ENCODE measurements at places on chromosomes 5 and 9.
A peak's percentile ranks its signal among the peaks of the same experiment; 100 is the strongest.

- no peak for DNase-seq
These were observed 19.3 kb downstream of the DMRT3 start for GRCh38 chr9:995781-996180.

DNA sequence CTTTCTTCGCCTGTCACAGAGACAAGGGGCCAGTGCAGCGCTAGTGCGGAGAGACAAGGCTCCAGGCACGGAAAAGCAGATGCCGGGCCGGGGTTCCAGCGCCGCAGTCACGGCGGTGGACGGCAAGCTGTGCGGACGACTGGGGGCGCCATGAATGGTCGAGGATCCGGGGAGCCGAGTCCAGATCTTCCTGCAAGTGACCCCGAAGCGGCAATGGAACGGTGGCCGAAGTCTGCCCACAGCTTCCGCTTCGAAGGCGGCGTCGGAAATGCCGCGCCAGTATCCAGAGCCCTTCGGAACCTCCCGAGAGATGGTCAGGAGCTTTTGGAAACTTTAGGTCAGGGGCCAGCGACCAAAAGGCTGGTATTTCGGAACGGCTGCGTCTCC lies 601 bp upstream of the FAF2 start:
- no peak for DNase-seq

- no peak for DNase-seq
These were observed 54.2 kb downstream of the ZSWIM6 start for GRCh38 chr5:61386045-61386800.

DNA sequence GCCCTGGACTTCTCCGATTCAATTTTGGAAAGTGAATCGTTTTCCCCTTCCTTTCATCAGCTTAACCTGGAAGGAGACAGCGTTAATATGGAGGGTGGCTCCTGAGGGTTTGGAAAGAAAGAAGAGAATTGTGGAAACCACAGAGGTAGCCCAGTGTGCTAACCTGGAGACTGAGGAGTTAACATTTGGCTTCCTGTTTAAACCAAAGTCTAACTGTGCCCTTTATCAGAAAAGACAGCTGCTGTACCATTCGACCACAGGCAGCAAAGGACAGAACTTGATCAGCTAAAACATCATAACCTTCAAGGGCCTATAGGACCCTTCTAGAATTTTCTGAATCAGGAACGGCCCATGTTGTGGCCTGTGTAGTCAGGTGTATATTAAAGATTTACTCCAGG lies 735 bp downstream of the IDNK start:
- no peak for DNase-seq

- no peak for DNase-seq
These were observed 74.7 kb upstream of the RASGRF2 start for GRCh38 chr5:80885396-80886000.

DNA sequence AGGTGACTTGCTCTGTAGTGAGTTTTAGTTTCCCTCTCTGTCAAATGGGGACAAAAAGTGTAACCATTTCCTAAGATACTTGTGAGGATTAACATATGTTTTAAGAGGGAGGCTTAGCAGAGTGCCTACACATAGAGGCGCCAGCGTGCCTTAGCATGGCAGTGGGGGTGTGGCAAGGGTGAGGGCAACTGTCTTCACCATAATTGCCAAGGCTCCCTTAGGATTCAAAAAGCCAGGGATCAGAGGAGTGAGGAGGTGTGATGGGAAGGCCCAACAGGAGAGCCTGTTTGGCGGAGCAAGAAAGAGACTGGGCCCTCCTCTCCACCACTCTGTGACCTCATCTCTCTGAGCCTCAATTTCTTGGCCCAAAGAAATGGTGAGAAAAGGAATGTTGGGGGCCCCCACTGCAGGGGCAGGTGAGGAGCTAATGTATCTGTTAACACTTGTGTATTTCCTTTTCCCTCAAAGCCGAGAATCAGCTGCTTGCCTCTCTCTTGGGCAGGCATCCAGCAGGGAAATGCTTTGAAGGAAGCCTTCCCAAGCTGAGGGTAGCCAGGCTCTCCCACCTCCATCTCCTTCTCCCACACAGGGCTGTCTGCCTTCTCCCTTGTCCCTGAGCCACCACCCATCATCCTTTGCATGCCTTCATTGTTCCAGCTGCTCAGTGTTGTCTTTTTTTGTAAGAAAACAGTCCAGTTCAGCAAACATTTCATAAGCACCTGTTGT lies 76.0 kb downstream of the DAB2IP start:
- no peak for DNase-seq

DNA sequence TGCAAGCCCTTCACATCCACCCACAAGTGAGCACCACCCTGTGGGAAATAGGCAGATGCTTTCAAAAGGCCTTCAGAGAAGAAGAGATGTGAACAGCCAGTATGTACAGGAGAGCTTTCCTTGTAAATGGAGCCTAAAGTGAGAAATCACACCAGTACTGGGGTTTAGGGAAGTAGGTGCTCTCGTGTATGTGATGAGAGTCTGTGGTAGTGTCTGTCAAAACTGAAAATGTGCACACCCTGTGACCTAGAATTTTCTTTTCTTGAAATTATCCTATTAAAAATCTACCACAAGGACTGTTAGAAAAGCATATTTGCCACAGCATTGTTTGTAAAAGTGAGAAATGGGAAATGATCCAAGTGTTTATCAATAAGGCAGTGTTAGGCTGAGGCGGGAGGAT lies 16.6 kb downstream of the OTULINL start:
- no peak for DNase-seq

DNA sequence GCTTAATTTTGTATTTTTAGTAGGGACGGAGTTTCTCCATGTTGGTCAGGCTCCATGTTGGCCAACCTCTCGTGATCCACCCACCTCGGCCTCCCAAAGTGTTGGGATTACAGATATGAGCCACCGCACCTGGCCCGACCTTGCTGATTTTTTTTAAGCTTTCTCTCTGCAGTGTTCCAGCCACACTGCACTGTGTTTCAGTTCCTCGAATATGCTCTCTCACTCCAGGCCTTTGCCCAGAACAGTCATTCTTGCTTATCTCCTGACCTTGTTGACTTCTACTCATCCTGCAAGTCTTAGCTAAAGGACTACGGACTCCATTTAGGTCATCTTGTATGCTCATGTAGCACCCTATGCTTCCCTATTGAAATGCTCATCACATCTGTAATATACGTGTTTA lies 3.3 kb downstream of the SNAPC3 start:
- no peak for DNase-seq

GRCh38 chr9:136997830-136998234 lies 1.5 kb upstream of the CLIC3 start:
- DNase-seq, result no peak

GRCh38 chr9:16258191-16258590 lies 612.3 kb downstream of the BNC2 start:
- DNase-seq, result no peak

DNA sequence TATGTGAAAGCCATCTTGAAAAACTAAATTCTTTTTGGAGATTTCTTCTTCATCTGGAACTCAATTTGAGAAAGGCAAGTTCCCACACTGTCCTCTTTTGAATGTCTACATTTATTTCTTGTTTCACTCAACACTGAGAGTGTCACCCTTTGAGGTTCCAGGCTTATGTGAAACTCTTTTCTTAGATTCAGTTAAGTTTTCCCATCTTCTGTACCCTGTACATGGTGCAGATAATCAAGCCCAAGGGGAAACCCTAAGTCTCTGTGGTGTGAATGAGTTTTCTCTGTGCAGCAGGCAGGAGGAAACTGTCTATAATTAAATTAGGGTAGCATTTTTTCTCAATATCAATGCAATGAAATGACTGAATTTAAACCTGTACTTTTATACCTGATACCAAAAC lies 72.3 kb upstream of the PRLR start:
- DNase-seq, result no peak

GRCh38 chr9:92140754-92141143 lies 25.5 kb upstream of the SPTLC1 start:
- DNase-seq, result peak; percentile 65

DNA sequence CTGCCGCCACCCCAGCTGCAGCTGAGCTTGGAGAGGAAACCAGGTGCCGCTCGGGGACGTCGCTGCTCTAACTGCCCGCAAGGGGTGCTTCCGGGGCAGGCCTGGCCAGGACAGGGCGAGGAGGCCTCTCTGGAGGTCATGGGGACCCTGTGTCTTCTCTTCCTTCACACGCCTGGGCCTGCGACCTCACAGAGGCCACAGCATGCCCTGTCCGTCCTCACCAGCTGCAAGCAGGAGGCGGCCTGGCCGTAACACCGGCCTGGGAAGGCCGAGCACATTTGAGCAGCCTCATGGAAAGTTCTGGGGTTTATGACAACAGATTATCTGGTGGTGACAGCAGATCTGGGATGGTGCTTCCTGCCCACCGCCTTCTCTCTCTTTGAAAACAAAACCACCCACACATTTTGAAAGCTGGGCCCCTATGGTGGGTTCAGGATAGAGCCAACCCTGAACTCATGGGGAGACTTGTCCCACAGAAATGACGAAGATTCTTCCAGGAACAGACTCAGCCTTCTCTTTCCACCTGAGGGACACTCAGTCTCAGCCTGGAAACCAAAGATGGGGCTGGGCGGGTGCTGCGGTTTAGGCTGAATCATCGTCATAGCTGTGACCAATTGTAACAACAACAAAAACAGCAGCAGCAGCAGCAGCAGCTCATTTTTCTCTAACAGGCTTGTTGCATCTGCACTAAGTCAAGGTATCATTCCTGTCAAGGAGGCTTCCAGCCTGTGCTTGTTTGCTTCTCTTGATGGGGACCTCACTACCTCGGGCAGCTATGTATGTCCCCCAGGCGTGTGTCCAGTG lies 99.6 kb upstream of the RAPGEF1 start:
- peak; percentile 58 for DNase-seq

- no peak for DNase-seq
These were observed 370.8 kb downstream of the TMEM38B start for GRCh38 chr9:106065136-106065535.

GRCh38 chr5:151780348-151780747 lies 8.6 kb downstream of the G3BP1 start:
- DNase-seq, result no peak

DNA sequence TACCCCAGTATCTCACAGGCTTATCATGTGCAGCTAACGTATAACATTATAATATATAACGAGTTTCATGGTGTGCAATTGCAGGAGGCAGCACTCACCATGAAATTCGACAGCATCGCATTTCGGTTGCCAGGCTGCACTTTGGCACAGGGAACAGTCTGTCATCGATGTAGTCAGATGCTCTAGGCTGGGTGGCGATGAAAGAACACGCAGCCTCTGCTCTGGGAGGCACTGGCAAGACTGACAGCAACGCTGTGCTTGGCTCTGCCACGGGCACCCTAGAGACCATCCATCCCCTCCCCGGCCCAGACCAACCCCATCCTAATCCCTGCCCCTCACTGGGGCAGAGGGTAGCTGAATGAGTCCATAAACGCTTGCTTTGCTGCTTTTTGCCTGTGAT lies 290.8 kb downstream of the MED10 start:
- DNase-seq, result no peak

DNA sequence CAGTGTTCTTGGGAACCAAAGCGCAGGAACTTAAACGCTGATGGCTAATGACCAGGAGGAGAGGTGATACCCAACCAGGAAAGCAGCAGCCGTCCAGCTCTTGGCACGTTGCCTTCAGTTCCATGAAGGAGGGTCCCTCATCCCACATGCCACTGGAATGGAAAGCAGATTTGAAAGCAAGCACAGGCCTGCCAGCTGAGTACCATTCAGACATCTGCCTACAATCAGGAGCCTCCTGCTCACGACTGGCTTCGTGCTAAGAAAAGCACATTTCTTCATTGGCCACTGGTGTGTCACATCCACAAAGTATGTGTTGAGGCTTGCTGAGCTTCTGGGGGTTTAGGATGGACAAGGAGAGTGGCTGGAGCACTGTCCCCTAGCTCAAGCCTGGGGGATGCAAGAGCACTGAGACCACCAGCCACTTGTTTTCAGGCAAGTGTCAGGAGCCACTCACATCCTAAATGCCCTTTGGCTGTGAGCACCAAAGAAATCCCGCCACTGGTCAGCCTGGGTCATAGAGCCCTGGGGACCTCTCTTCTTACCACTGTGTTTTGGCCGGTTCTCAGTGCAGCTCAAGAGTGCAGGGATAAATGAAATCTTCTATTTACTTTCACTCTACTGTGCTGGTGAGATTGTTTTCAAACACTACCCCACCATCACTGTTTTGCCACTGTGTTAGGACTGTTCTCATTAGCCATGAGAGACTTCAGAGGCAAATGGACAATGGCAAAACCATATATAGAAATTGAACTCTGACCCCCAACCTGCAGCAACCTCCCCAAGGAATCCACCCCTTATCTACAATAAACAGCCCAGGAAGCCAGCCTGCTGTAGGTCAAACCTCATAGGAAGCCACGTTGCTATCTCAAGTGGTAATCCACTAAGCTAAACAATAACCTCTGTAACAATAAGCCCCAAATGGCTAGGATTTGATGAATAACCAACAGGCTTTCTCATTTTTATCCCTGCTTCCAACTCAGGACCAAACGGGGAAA lies 58.3 kb downstream of the MTX3 start:
- no peak for DNase-seq
